ENCODE measurements at places on chromosomes 3 and 15.

DNA sequence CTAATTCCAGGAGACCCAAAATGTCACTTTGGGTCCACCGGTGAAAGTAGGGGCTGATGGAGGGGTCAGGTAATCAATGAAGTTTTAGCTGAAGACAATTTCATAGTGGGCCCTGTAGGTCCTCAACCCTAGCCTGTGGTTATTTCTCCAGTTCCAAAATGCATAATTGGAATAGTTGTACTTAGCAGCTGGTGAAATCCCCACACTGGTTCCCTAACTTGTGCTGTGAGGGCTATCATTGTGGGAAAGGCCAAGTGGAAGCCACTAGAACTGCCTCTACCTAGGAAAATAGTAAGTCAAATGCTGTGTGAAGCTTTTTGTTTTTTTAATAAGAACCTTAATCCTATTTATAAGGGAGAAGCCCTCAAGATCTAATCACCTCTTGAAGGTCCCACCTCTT is 193.7 kb upstream of the AZI2 start:
- no peak for DNase-seq

DNA sequence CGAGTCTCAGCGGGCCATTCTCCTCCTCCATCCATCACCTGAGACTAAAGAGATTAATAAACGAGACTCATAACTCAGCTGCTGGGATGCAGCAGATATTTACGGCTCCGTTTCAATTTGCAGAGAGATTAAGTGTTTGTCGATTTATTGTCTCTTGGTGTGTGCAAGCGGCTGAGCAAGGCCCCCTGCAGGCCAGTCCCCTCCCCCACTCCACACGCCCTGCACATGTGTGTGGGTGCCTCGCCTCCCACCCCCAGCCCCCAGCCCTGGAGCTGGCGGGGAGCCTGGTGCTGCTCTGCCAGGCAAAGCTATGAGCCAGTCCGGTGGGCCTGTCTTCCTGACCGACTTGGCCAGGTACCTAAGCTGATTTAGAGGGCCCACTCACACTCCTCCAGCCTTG is 63.0 kb downstream of the CYP11A1 start:
- no peak for DNase-seq

DNA sequence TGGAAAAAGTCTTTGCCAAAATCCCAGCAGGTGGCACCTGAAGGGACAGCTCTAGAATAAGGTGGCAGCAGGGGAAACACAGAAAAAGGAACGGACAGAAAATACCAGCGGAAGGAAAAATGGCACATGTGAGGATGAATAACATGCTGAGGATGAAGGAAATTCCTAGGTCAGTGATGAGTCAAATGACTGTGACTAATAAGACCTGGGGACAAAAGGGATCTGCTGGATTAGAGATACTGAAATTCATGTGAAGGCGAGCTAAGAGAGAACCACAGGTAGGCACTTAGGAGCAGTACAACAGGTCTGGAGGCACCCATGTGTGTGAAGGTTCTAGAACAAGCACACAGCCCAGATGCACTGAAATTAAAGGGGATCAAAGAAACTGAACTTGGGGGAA is 482.5 kb downstream of the FOXP1 start:
- DNase-seq, result no peak

DNA sequence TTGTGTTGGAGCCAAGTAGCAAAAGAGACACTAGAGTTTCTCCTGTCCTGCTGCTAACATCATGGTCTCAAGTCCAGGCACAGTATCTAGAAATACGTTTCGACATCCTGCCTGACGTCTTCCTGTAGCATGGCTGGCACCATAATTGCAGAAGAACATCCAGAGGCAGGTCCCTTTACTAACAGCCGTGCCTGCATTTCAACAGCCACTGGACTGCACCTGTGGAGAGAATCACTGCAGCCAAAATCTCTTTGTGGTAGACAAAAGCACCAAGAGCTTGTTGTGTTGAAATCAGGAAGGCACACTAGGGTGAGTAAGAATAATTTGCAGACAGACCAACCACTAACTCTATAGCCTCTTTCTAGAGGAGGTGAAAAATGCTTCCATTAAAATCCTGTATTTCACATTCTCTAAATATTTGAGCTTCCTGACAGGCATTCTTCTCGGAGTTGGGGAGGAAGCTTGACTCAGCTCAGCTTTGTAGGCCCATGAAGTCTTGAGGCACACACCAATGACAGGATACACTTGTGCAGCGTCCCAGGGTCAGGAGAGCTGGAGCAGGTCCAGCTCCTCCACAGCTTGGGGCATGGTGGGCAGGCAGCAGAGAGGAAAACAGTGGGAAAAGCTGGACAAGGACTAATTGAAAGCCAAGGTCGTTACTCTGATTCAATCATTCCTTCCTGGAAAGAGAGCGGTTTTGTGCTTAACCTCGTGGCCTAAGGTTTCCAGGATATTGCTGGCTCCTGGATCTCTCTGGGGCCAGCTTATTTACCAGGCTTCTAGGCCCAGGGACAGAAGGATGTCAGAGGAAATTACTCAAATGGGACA is 244.9 kb downstream of the FAM43A start:
- no peak for DNase-seq

All from activated CD8-positive, alpha-beta T cell treated with anti-CD3 and anti-CD28 coated beads, Interleukin-2, amount 10 ng/mL, durations not matched to agents 7 days and 5 days (primary cell).